Central memory CD4-positive, alpha-beta T cell (primary cell): ENCODE measurements at places on chromosomes 4 and X.

GRCh38 chr4:54959651-54960116 is 165.7 kb downstream of the KDR start:
- DNase-seq, result no peak

DNA sequence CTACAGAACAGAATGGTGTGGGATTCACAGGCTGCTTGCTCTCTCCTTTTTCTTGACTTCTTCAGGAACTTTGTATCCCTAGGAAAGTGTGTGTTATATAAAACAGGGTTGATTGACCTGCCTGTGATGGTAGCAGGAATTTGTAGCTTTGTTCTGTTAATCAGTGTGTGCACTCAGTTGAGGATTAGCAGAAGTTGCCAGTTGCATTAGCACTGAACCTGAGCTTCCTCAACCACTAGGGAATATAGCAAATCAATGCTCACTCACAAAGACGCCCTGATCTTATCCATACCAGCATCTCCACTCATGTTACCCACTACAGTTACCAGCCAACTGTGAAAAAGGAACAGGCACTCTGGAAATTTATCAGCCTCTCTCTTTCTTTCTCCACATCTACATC is 319.1 kb upstream of the EMCN start:
- DNase-seq, result no peak

GRCh38 chr4:154120006-154120676 is 331.3 kb upstream of the SFRP2 start:
- DNase-seq, result no peak

GRCh38 chr4:184099000-184099399 is 118.7 kb downstream of the ENPP6 start:
- no peak for DNase-seq

DNA sequence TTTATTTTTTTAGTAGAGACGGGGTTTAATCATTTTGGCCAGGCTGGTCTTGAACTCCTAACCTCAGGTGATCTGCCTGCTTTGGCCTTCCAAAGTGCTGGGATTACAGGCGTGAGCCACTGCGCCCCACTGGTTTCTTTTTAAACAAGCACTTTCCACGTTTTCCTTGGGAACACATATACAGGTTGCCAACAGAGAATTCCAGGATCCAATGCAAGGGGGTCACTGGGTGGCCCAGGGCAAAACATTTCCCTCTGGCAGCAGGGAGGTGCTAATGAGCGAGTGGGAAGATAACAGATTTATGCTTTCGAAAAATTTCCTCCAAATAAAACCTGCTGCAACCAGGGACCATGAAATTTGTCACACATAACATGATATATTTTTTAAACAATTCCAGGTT is 41.1 kb downstream of the ADRA2C start:
- DNase-seq, result no peak

DNA sequence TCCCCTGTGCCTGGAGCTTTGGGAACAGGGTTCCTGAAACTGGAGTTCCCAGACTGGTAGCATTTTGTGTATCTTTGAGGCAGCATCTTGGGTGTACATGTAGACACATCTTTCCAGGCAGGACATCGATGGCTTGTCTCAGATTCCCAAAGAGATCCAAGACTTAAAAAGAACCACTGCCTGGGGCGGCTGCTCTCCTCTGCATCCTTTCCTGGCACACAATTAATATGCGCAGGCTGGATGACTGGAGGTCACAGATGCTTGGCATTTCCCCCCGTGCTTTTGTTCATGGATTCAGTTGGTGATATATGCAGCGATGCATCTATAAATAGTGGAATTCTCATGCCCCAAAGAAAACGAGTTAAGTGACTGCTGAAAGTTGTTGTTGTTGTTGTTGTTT is 80.5 kb downstream of the CLDN34 start:
- no peak for DNase-seq

GRCh38 chrX:100478714-100479306 is 68.7 kb upstream of the PCDH19 start:
- DNase-seq, result no peak

GRCh38 chrX:133653358-133653757 is 238.1 kb upstream of the GPC4 start:
- no peak for DNase-seq
